Panc1 (cell line): ENCODE measurements at places on chromosomes 1 and 21. TPM values are rescaled to one million over a fixed set of nuclear protein-coding genes. Genes with fewer than 3 reads are reported as not detected.

The PLA2G2A gene
- not detected for total RNA-seq

The DCST2 gene
- total RNA-seq = 0.13 TPM

The FABP3 gene
- total RNA-seq = 0.49 TPM

The LCE1F gene
- not detected for total RNA-seq

The IGSF3 gene
- total RNA-seq = 9.3 TPM

The USP25 gene
- total RNA-seq = 26.1 TPM

The NFIA gene
- total RNA-seq = 20.9 TPM

The RGS7 gene
- 0.10 TPM for total RNA-seq

The KRTAP19-1 gene
- total RNA-seq = not detected

The LHX8 gene
- not detected for total RNA-seq

The ZFP69 gene
- total RNA-seq = 6.4 TPM

The KCNT2 gene
- 0.41 TPM for total RNA-seq

The THEM4 gene
- total RNA-seq = 21.8 TPM

The DIRAS3 gene
- total RNA-seq = not detected

The SLC30A2 gene
- 0.23 TPM for total RNA-seq

The CD58 gene
- 12.6 TPM for total RNA-seq

The AMY2B gene
- total RNA-seq = 1.1 TPM

The S100A14 gene
- total RNA-seq = 0.57 TPM

The ZNF593OS gene
- total RNA-seq = not detected

The PIGR gene
- 1.4 TPM for total RNA-seq

The RHOU gene
- 9.2 TPM for total RNA-seq

The COL16A1 gene
- total RNA-seq = 7.6 TPM

The GPR37L1 gene
- 0.44 TPM for total RNA-seq

The DCLRE1B gene
- 8.6 TPM for total RNA-seq

The CFAP141 gene
- not detected for total RNA-seq

The BGLAP gene
- 0.67 TPM for total RNA-seq

The CYP4Z1 gene
- not detected for total RNA-seq

The HNRNPU gene
- 361 TPM for total RNA-seq

The SDC3 gene
- 36.1 TPM for total RNA-seq

The LRRC38 gene
- total RNA-seq = not detected

The TNFAIP8L2 gene
- total RNA-seq = not detected

The FMO3 gene
- total RNA-seq = not detected

The EDEM3 gene
- total RNA-seq = 17.4 TPM
